ENCODE measurements at places on chromosomes 3 and 15.

DNA sequence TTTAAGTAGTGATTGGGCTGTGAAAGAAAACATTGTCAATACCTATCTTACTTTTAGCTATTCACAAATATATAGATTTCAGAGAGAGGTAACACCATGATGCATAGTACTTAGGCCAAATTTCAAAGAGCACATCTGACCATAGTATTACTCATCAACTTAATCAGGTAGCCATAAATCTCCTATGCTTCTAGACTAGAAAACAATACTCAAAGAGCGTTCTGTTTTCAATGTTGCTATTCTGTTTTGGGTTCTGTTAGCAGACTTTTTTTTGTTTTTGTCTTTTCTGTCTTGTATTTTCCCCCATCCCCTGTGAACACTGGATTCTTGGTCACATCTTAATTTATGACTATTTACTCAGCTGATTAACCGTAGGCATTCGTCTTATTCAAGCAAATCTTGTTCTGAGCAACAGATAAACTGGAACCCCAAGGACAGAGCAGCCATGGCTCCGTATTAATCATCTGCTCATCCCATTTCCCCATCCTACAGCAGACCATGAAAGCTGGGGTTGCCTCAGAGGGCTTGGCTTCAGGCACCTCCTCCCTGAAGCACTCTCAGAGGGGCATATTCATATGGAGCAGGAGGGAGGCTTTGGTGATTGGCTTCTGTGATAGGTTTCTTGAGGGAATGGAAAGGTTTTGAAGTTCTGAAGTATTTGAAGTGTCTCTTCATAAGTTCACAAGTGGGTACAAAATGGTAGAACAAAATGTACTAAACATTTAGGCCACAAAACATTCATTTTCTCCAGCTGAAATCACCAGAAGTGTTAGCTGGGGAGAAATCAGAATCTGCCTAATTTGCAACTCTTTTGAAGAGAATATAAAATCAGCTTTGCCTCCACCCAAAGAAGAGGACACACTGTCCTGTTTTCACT, 105.3 kb downstream of the TNIK start:
- no peak for DNase-seq

DNA sequence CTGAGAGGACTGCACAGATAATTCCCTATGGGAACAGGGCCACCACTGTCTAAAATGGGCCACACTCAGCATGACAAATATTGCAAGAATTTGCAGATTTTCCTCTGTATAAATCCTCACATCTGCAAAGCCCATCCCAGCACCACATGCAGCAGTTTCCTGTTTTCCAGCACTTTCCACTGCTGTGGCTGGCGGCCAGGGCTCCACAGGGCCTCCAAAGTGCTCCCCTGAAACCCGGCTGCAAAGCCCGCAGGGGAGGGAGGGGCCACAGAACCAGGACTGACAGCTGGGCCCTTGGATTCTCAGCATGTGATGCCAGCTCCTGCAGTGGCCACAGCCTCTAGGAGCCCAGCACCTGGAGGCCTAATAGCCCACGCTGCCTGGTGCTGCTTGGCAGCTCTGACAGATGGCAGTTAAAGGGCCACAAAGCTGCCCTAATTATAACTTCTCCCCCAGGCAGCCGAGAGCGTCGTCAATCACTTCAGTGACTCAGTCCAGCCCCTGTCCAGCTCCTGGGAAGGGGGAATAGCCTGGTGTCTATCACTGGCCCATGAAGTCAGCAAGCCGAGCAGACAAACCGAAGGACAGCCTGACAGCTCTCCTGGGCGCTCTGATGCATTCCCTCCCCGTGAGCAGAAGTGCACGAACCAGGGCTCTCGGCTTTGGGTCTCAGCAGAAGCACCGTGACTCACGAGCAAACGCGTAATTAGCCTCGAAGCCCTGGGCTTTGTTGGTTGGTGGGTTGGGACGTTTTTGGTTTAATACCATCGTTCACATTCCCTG, 4.7 kb downstream of the LRRC15 start:
- no peak for DNase-seq

GRCh38 chr3:174253196-174253823, 605.8 kb upstream of the NAALADL2 start:
- no peak for DNase-seq

GRCh38 chr3:11534793-11535101, 109.0 kb downstream of the VGLL4 start:
- DNase-seq, result no peak

DNA sequence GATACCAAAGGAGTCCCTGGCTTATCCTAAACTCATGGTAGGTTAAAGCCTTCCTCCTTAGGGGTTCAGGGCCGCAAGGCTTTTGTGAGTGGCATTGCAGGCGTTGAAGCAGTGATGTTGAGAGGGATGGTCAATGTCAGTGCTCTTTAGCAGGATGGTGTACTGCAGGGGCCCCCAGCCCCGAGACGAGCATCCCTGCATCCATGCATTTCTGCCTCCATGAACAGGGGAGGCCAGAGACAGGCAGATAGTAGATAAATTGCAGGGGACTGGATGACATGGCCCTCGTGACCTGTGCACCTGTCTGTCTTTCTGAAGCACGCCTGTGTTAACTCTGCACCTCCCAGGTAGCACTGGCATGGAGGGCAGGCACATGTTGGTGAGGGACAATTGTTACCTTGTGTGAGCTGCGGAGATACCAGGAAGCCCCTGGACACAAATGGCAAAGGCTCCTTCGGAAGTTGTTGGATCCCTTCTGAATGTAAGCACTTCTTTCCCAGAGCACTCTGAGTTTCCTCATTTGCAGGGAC, 133.5 kb downstream of the SNRPN start:
- no peak for DNase-seq
